ENCODE measurements at places on chromosomes 7 and 10.

DNA sequence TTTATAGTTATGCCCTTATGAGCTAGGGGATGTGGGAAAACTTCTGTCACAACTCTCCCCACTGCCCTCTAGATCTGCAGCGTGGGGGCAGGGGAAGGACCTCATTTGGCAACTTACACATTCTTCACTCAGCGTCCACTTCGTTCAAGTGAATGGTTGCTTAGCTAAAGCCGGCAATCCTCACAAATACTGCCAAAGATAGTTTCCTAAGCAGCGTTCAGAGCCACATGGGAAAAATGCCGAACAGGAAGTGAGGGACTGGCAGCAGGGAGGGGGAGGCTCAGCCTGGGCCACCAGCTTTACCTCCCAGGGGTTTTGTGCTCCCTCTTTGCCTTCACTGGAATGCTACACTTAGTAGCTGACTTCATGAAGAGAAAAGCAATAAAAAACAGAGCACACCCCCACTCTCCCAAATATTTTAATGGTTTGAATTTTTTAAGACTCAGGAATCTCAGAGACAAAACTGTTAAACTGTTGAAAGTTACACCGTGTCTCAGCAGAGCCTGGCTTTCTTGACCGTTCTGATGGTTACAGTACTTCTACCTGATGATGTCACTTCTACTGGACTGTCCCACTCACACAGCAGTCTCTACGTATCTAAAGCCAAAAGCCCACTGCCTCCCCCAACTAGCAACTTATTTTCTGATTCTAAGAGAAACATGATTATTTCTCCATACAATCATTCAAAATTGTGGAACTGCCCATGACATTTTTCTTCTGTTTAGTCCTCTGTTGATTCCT is 10.4 kb downstream of the GRM3 start:
- DNase-seq = no peak

DNA sequence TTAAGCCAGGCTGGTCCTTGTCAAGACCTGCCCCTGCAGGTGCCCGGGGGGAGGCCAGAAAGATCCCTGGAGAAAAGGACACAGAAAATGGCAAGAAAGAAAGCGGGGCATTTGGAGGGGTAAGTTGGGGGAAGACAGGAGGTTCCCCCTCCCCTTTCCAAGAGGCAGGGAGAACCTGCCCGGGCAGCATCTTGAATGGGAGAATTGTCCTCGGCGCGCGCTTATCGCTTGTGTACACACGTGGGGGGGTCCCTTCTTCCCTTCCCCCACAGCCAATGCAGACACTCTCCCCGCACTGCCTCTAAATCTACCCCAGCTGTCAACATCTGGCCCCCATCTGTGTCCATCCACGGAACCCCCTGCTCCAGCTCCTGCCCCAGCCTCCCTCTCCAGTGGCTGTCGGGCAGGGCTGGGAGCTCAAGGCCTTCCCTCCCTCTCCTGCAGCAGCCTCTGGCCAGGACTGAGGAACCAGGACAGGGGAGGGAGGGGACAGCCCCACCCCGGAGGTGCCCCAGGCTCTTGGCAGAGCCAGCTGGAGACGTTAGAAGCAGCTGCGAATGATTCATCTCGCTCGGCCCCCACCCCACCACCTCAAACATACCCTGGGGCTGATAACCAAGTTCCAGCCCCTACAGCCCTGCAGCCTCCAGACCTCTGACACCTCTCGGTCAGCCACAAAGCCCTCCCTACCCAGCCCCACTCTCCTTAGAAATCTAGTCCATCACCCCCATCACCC is 25.3 kb downstream of the EPHB4 start:
- DNase-seq = no peak

DNA sequence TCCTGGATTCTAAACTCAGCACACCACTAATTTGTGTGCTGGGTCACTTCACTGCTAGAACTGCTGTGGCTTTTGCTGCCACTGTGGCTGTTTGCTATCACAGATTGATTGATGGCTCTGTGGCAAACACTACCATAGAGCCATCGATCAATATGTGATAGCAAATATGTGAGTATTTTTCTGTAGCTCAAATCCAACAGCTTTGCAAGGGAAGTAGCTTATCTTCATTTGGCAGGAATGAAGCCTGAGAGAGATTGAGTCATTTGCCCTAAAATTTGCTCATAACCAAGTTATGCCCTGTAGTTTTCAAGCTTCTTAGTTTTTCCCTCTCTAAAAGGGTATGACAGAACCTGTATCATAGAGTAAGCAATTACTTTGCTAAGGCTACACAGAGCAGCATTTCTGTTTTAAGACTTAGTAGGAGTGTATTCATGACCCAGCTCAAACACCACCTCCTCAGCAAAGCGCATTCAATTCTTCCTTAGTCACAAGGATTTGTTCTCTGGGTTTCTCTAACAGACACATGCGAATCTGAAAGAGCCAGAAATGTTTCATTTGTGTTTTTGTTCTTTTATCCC is 43.1 kb downstream of the MINPP1 start:
- no peak for DNase-seq

DNA sequence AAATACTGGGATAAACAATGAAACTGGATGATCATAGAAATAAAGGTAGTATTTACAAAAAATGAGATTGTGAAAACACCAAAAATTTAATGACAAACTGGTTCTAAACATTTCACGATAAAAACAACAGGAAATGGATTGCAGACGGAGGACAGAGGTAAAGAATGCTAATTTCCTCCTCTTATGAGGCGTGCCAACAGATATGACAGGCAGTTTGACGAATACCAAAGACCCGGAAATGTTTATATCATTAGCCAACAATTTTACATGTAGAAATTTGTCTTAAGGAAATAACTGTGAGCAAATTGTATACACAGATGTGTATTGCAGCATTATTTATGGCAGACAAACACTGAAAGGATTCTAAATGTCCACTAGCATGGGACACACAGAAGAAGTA is 162.0 kb upstream of the MGMT start:
- no peak for DNase-seq

DNA sequence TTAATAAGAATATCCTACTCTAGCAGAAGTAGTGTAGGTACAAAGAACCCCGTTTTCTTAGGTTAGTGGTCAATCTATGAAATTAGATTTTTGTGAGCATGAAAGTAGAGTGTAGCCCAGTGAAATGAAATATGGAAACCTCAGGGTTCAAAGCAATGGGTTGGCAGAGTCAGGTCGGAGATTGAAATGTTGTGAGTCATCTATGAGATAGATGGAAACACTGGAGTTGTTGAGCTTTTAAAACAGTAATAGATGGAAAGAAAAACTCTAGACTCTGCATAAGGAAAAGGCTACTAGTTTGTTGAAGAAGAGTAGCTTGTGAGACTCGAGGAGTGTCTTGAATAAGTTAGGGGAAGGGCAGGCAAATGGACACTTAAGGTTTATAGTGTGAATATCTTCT is 251.9 kb downstream of the EXOC4 start:
- DNase-seq = no peak

All from stimulated activated CD8-positive, alpha-beta memory T cell treated with anti-CD3 and anti-CD28 coated beads, Interleukin-15, amount 100 ng/mL, for 4 hours (primary cell).